ENCODE measurements at places on chromosomes 11 and 22.
A peak's percentile ranks its signal among the peaks of the same experiment; 100 is the strongest.

- H3K4me1 ChIP-seq: peaks cover 10% of the 10 kb centered on the region
- no peaks in the 10 kb centered on the region for H3K27me3 ChIP-seq
- no peak overlapping the region for H3K27ac ChIP-seq
- no peak for DNase-seq
- no peak overlapping the region for H3K4me3 ChIP-seq
Observed at GRCh38 chr11:2765491-2765890, 65.7 kb upstream of the KCNQ1OT1 start.

DNA sequence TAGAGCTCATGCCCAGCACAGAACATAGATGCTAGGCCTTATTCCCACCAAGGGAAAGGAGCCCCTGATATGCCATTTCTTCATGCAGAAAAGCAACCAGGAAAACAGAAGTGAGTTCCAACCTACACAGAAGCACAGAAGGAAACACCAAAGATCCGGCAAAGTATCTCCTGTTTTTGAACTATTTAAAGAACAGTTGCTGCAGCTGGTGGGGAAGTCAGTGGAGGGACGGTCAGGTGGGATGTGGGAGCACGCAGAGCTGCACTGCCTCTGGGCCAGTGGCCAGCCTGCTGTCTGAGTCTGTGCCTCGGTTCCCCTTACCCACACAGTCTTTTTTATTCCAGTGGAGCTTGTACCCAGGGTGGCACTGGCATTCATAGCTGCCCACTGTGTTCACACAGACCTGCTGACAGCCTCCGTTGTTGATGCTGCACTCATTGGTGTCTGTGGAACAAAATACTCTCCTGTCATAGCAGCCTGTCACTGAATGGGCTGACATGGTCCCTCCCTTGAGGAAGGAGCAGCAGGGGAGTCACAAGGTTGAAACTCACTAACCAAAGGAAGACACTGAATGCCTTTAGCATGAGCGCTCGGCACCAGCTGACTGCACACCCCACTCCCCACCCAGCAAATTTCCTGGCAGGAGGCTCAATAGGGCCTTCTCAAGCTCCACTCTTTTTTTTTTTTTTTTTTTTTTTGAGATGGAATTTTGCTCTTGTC, 37.9 kb downstream of the SCUBE2 start:
- H3K4me3 ChIP-seq: no peak overlapping the region
- no peaks in the 10 kb centered on the region for H3K36me3 ChIP-seq
- peaks cover 27% of the 10 kb centered on the region for H3K27me3 ChIP-seq
- DNase-seq: no peak

- H3K27ac ChIP-seq: peak overlapping the region; percentile 97
- DNase-seq: peak; percentile 68
- no peaks in the 10 kb centered on the region for H3K36me3 ChIP-seq
Observed at GRCh38 chr22:30235687-30236170, 10.8 kb downstream of the LIF start.

DNA sequence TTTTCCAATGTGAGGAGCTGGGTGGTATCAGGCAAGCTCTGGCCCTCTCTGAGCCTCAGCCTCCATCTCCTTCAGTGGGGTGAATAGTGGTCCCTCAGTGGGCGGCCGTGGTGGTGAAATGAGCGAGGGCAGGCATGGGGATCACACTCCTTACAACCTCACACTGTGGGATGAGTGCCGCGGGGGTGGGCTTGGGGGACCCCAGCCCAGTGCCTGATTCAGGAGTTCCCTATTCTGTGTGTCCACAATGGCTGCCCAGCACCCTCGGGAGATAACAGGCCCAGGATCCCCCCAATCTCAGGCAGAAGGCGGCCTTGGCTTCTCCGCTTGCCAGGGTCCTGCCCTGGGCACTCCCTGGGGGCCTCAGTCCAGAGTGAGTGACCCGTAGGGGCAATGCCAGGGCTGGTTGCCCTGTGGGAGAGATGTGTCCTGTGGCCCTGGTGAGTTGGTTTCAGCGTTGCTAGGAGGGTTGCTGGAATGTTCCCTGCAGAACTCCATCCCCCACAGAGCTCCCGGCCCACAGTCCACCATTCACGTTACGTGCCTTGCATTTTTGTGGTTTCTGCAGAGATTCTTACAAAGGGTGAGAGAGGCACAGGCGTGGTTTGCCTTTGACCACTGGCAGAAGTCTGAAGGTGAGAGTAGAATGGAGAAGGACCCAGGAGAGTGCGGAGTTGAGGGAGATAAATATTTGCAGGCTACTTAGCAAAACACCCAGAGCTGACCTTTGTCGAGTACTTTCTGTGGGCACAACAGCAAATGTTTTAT, 2.9 kb downstream of the ALDH3B1 start:
- H3K4me3 ChIP-seq: peak overlapping the region; percentile 28
- peaks cover 53% of the 10 kb centered on the region for H3K4me1 ChIP-seq
- no peak for DNase-seq

- no peaks in the 10 kb centered on the region for H3K4me1 ChIP-seq
- H3K36me3 ChIP-seq: peaks cover 2% of the 10 kb centered on the region
- peaks cover 2% of the 10 kb centered on the region for H3K27me3 ChIP-seq
- H3K4me3 ChIP-seq: no peak overlapping the region
- H3K27ac ChIP-seq: no peak overlapping the region
Observed at GRCh38 chr11:14112721-14113120, 150.2 kb downstream of the SPON1 start.

- no peak overlapping the region for H3K27ac ChIP-seq
- H3K36me3 ChIP-seq: peaks cover 4% of the 10 kb centered on the region
- peaks cover 2% of the 10 kb centered on the region for H3K27me3 ChIP-seq
- DNase-seq: no peak
- peaks cover 19% of the 10 kb centered on the region for H3K4me1 ChIP-seq
Observed at GRCh38 chr11:107696140-107696539, 15.7 kb downstream of the SLN start.

DNA sequence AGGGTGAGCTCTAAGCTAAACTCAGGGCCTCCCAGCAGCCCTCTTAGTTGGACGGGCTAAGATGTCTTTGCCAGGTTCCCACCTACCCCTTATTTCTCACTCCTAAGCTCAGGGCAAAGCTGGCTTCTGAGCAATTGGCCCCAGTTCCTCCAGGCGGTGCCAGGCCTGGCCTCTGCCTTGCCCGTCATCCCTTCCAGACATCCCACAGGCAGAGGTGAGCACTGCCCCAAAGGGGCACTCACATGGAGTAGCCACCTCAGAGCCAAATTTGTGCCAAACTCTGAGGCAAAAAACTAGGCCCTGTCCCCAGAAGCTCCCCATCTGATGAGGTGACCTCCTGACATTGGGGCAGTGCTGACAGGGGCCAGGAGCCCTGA, 9.7 kb downstream of the RHOD start:
- H3K27me3 ChIP-seq: no peaks in the 10 kb centered on the region
- no peaks in the 10 kb centered on the region for H3K4me1 ChIP-seq
- no peak for DNase-seq
- no peak overlapping the region for H3K4me3 ChIP-seq

DNA sequence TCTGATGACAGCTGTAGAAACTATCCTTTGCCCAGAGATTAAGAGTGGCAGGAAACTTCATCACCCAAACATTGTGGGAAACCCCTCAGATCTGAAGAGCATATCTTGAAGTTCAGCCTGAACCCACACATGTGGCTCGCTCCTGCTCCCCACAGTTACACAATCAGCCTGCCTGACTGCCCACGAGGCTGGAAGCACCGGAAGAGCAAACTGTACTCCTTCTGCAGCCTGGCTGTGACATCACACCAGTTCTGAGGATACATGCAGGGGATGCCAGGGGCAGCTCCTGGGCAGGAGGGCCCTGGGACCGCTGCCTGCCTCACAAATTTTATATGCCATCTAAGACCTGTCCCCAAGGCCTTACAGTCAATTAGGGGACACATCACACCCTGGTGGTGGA, 444.4 kb downstream of the BUD13 start:
- H3K36me3 ChIP-seq: no peaks in the 10 kb centered on the region
- no peaks in the 10 kb centered on the region for H3K4me1 ChIP-seq
- H3K4me3 ChIP-seq: no peak overlapping the region
- DNase-seq: no peak
- no peak overlapping the region for H3K27ac ChIP-seq

- no peaks in the 10 kb centered on the region for H3K4me1 ChIP-seq
- H3K27ac ChIP-seq: no peak overlapping the region
- DNase-seq: no peak
- no peaks in the 10 kb centered on the region for H3K27me3 ChIP-seq
- H3K36me3 ChIP-seq: peaks cover 18% of the 10 kb centered on the region
Observed at GRCh38 chr11:10490398-10491241, 35.6 kb downstream of the AMPD3 start.
